ENCODE measurements at places on chromosomes 6 and 20. TPM values are rescaled to one million over a fixed set of nuclear protein-coding genes. Genes with fewer than 3 reads are reported as not detected.

DNA sequence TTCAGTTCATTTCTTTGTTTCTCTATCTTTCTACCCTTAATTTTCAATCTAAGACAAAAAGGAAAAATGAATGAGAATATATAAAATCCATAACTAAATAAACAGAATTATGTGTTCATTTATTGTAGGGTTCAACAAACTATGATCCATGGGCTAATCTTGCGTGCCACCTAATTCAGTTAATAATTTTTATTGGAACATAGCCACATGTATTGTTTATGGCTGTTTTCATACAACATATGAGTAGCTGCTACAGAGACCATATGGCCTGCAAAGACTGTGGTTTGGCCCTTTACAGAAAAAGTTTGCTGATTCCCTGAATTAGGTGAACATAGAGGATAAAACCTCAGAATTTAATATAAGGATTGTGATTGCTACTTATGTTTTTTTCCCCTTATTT, 21.8 kb downstream of the SENP6 start:
- no peak for DNase-seq

DNA sequence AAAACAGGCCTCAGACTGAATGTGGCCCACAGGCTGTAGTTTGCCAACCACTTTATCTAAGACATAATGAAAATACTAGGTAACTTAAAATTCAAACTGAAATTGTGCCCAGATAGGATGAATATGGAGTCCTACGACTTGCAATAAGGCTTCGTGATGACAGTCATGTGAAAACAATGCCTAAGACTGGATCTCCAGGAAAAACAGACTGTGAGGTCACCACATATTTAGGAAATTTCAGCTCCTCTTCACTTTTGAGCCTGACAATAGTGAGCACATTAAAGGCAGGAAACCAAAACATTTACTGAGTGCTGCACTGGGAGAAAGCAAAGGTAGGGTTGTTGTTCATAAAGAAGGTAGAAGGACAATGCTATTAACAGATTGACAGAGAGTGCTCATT, 50.0 kb downstream of the RTN4IP1 start:
- no peak for DNase-seq

GRCh38 chr6:54114991-54115390, 3.7 kb downstream of the MLIP start:
- no peak for DNase-seq

DNA sequence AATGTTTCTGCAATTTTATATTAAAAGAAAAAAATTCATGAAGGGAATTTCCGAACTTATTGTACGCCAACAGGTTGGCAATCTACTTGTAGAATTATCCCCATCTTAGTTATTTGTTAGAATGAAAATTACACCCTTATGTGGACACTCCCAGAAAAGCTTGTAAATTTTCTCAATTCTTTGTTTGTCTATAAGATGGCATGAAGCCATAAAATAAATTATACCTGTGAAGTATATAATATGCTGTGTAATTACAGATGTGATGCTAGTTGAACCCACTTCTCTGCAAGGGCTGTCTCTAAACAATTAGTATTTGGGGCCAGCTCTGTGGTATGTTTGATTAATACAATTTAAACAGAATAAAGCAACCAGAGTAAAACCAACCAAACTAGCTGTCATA, 52.1 kb upstream of the DSP start:
- no peak for DNase-seq

DNA sequence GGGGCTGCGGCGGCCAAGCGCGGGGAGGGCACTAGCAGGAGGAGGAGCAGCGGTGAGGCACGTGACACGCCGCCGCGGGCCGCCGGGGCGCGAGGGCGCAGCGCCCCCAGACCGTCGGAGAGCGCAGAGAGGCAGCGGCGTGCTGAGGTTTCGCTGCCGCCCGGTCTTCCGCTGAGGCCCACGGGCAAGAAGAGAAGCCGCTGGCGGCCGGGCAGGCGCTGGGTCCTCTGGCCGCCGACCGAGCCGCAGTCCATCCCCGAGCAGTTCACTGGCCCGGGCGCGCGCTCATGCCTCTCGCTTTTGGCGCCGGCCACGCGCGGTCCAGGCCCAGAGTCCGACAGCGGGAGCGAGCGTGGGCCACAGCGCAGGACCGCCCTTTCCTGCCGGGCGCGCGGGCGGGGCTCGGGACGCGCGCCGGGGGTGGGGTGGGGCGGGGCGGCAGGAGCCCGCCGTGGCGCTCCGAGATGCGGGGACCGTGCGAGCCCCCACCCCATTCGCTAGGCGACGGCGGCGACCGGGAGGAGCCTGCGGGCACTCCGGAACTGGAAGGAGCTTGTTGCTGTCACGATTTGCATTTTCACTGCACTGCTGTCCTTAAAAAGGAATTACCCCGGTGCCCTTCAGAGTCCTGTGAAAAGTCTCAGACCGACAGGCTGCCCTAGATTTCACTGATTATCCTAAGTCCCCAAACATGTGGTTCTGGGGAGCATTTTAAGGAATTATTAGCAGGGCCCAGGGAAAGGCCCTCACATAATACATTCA, at the start of gene MCUR1:
TSS of gene MCUR1 (minus strand) at position 382 of the 762 bp plus-strand sequence. CDS start at position 254, 128 bp downstream.
- DNase-seq = peak; percentile 63

The MYBL2 gene
- total RNA-seq = 80.8 TPM
